ENCODE measurements at places on chromosomes 1 and 21. TPM values are rescaled to one million over a fixed set of nuclear protein-coding genes. Genes with fewer than 3 reads are reported as not detected.
A peak's percentile ranks its signal among the peaks of the same experiment; 100 is the strongest.

- DNase-seq = peak; percentile 96
Observed at GRCh38 chr1:68384321-68384813, 65.4 kb downstream of the RPE65 start.

The TTC34 gene
- total RNA-seq = not detected

- no peak for DNase-seq
Observed at GRCh38 chr1:89260042-89260441, 12.6 kb downstream of the GBP5 start.

The JAM2 gene
- total RNA-seq = 0.42 TPM

Measured in Daoy (cell line).